ENCODE measurements at places on chromosomes 4 and X.

DNA sequence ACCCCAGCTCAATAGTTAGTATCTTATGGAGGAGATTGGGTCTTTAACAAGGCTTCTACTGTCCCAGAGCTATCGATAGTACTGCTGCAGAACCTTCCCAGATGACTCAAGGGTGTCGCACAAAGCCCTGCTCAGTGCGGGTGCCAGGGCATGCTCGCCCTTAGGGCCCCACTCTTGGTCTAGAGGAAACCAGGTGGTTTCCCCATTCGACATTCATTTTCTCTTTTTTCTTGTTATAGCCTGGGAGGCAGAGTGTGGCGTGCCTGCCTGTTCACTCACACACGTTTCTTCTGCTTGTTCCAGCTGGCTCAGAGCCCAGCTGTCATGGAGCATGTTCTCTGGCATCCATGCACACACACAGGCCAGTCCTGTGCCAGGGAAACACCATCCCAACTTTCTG lies 144.5 kb downstream of the SMIM20 start:
- DNase-seq = no peak

GRCh38 chr4:8427761-8428287 lies 12.7 kb downstream of the ACOX3 start:
- DNase-seq = peak; percentile 41

DNA sequence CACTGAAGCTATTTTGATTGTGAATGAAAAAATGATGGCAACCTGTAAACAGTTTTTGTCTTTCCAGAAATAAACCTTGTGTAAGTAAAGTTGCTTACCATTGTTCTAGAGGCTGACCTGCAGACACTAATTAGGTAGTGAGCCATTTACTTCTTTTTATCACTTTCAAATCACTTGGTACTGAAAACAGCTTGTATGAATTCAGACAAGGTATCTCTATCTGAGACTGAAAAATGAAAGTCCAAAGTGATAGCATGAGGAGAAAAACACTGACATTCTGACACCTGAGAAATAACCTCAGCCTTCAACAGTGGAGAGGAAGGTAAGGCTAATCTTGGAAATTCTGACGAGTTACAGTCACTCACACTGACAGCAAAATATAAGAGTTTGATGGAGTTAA lies 238.8 kb downstream of the GPC3 start:
- no peak for DNase-seq

- DNase-seq = no peak
These were observed 28.8 kb downstream of the REPS2 start for GRCh38 chrX:16975233-16975632.

DNA sequence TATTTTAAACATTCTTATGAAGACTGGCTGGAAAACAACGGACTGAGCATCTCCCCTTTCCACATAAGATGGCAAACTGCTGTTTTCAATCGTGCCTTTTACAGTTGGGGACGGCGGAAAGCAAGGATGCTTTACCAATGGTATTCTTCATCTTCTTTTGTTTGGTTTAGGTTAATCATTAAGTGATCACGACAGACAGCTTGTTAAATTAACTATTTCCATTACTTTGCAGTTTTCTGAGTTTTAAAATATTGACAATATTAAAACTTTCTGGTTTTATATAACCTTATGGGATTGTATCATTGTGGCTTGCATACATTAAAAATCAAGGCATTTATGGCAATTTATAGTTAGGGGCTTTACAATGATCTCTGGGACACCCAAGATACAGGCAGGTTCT lies 3.8 kb downstream of the MBTPS2 start:
- DNase-seq = no peak

GRCh38 chr4:68445111-68445510 lies 2.2 kb upstream of the TMPRSS11E start:
- no peak for DNase-seq

- no peak for DNase-seq
These were observed 162.5 kb upstream of the ATP6AP2 start for GRCh38 chrX:40418146-40418812.

DNA sequence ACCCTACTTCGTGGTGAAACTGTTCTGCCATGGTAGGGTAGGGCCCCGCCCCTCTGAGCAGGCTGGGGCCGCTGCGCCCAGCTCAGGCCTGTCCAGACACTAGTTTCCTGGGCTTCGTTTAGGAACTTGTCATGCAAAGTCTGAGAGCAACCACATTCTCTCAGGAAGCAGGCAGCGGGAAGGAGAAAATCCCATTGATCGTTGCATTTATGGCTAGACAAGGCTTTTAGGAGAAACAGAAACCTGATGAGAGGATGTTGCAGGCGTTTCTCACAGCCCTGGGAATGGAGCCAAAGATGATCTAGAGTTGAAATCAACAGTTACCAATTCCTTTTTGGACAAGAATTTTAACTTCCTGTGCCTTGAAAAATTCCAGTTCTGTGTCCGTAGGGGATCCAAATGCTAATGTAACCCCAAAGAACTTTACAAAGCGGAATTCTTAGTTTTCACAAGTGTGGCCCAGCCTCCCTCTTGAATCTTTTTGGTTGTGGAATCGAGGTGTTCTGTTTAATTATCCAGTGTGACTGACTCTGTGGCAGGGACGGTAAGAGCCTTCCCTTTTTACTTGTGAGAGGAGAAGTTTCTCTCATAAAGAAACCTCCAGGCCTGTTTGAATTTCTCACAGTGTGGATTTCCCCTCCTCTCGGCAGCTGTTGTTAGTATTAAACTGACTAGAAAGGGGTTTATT lies 4.5 kb upstream of the CXCL9 start:
- peak; percentile 58 for DNase-seq

DNA sequence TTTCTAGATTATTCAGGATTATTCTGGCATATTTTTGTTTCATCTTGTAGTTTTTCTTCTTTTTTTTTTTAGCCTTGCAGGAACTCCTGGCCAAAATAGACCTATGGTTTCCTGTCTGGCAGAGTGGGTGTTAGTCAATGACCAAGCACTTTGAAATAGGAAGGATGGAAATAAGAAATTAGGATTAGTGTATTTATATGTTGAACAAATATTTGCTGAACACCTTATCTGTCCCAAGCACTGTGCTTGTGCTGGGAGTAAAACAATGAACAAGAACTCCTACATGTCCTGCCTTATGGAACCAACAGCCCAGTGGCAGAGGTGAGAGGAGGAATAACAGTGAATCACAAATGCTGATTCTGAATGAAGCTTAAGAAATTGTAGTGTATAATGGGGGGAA lies 4.5 kb downstream of the MMRN1 start:
- DNase-seq = no peak

- no peak for DNase-seq
These were observed 286.1 kb downstream of the DCHS2 start for GRCh38 chr4:154205471-154205870.

Data from GM04504 (cell line).